Sigmoid colon (tissue), 7 donors: ENCODE measurements at places on chromosomes 4 and X. TPM values are rescaled to one million over a fixed set of nuclear protein-coding genes. Genes with fewer than 3 reads are reported as not detected.
A peak's percentile ranks its signal among the peaks of the same experiment; 100 is the strongest.

GAGE12J gene
- total RNA-seq = not detected

UGT2B15 gene
- total RNA-seq = not detected

- DNase-seq = no peak
These were observed 379.6 kb downstream of the NAF1 start for GRCh38 chr4:162787120-162787519.

TRIM75 gene
- total RNA-seq = not detected

DNA sequence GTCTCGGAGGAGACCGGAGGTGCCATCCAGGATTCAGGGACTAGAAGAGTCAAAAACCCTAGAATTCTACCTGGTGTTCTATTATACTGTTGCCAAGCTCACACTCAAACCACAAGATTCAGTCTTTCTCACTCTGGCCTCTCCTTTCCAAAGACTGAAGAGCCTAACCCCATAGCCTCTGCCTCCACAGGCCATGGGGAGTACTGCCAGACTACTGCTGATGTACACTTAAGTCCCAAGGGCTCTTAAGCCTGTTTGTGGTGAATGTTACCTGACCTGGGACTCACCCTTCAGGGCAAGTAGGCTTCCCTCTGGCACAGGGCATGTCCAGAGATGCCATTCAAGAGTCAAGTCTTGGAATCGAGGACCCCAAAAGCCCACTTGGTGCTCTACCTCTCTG is 58.9 kb upstream of the IRS4 start:
- DNase-seq = no peak

DNA sequence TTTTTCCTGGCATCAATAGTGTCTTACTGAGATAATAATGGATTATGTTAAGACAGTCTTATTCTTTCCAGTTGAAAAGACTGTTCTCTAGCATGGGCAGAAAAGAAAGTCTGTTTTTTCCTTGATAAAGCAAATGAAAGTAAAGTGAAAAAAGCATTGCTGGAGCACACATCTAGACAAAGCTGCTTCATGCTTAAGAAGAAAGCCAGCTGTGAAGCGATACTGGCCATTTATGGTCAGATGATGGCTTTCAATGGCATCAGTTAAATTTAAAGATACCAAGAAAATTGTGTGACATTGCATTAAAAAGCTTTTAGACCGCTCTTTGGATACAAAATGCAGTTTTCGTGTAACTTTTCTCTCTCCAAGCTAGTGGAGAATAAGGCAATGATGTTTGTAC is 242.1 kb upstream of the TRAM1L1 start:
- no peak for DNase-seq

CXorf65 gene
- not detected for total RNA-seq

GRCh38 chr4:107654694-107655093 is 65.3 kb downstream of the PAPSS1 start:
- DNase-seq = no peak

DNA sequence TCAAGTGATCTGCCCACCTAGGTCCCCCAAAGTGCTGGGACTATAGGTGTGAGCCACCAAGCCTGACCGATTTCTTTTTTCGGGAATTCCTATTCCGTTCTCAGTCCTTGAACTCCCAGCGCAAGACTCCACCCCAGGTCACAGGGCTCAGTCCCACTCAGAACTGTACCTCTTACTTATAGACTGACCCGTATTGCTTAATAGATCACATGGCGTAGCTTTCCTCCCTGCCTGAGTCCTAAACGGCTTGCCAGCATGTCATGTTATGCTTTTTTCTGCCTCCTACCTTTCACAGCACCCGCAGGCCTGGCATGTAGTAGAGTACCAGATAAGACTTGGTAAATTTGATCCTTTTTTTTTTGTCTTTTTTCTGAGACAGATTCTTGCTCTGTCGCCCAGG is 22.4 kb downstream of the SAT1 start:
- no peak for DNase-seq

DNA sequence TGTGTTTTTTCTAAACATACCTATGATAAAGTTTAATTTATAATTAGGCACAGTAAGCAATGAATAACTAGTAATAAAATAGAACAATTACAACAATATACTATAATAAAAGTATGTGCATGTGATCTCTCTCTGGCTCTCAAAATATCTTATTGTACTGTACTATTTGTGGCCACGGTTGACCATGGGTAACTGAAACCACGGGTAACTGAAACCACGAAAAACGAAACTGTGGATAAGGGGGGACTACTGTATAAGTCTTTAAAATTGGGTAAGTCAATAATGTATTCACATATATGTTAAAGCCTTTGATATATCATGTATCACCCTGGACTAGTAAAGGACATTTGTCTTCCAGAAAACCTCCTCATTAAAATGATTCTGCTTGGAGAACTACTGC is 20.0 kb downstream of the TMEM154 start:
- DNase-seq = no peak

GRCh38 chr4:168598191-168598590 is 101.3 kb downstream of the PALLD start:
- no peak for DNase-seq

RAB9B gene
- 9.2 TPM for total RNA-seq

GRCh38 chr4:108366716-108367115 is 198.0 kb upstream of the LEF1 start:
- no peak for DNase-seq

DNA sequence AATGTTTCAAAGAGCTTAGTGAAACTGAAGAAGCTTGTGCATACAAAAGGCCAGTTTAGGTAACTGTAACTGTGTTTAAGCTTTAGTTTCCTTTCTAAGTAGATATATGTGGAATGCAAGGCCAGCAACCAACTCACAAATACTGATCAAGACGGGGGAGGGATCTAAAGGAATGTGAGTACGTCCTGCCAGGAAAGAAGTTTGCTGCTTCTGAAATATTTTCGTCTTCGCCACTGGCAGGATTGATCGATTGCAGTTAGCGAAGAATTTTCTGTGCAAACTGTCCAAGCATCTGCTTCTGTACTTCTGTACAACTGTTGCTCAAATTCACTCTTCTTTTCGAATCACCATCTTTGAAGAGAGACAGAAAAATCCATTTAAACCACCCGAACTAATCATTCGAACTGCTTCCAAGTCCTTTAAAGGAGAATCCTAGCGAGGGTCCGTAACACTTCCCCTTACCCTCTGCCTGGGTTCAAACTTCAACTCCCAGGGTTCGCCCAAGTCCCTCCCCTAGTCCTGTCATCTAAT is 373 bp upstream of the INTS6L start:
- DNase-seq = no peak

ZAR1 gene
- not detected for total RNA-seq

DNA sequence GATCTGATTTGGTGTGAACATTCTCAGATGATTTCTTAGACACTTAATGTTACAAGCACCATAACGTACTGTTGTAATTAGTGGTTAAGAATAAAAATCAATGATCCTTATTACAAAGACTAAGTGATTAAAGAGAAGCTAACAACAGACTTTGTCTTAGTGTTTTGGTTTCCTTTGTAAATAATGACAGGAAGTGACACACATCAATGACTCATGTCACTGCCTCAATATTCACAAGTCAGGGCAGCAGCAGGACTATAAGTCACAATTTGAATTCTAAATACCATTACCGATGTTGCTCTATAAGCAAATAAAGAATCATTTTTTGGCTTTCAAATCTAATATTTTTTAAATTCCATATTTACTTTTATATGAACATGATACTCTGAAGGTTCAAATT is 115.8 kb upstream of the FAT4 start:
- DNase-seq = no peak

GRCh38 chrX:101416691-101417090 is 8.7 kb downstream of the HNRNPH2 start:
- DNase-seq = no peak

DNA sequence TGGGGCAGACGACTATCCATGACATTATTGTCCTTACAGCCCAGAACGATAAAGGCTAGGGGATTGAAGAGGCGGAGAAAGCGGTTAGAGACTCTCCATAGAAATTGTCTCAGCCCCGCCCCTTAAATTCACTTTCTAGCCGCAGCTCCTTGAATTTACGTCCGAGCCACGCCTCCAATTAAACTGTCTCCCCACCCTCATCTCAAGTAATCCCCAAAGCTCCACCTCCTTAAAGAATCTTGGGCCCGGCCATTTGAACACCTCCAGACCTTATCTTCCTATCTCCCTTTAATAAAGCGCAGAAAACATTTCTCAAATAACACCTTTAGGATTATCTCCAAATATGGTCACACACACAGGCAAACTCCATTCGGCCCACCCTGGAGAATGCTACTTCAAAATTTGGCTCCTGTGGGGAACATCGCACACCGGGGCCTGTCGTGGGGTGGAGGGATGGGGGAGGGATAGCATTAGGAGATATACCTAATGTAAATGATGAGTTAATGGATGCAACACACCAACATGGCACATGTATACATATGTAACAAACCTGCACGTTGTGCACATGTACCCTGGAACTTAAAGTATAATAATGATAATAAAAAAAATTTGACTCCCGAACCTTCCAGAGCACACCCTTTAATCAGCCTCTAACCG is 7.2 kb upstream of the MAGIX start:
- DNase-seq = peak; percentile 83

- DNase-seq = no peak
These were observed 50.9 kb upstream of the BCOR start for GRCh38 chrX:40148385-40149285.

DNA sequence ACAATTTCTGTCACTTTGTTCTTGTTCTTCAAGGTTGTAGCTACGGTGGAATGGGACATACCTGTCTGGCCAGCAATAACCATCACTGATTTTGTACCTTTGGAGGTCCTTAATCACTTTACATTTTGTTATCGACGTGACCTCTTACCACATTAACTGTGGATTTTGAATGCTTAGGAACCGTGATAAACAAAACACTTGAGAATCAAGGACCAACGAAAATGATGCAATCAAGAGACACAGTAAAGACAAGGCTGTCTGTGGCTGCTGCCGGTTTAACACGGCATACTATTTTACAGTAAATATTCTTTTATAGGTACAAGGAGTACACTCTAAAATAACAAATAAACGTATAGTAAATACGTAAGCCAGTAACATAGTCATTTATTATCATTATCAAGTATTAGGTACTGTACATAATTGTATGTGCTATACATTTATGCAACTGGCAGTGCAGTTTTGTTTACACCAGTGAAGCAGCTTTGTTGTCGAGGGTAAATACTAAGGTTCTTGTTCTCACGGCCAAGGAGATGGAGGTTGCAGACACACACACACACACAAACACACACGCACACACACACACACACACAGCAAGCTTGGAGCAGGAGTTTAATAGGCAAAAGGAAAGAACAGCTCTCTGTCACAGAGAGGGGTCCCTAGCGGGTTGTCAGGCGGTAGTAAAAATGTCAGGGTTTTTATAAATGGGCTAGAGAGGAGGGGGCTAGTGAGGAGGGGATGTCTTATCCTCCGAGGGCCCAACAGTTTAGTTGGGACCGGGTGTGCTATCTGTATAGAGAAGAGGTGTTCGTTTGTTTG is 194.7 kb upstream of the CXorf51B start:
- no peak for DNase-seq

GRCh38 chr4:10212901-10213300 is 96.3 kb upstream of the WDR1 start:
- no peak for DNase-seq

DNA sequence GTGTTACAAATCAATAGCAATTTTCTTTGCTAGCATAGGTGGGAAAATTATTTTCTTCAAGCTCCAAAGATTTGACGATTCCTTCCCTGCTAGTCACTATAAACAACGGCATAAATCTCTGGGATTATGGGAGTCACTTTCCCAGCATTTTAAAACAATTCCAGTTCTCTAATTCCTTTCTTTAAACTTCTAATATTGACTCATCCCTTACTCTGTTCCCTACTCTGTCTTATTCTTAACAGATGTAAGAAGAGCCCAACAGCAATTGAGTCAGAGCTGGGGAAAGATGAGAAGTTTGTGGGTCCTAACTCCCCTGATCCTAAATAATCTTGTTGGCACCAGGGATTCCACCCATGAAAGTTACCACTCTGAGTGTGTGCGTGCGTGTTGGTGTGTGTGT is 47.4 kb upstream of the IL21 start:
- no peak for DNase-seq

PLXNB3 gene
- 9.2 TPM for total RNA-seq

DNA sequence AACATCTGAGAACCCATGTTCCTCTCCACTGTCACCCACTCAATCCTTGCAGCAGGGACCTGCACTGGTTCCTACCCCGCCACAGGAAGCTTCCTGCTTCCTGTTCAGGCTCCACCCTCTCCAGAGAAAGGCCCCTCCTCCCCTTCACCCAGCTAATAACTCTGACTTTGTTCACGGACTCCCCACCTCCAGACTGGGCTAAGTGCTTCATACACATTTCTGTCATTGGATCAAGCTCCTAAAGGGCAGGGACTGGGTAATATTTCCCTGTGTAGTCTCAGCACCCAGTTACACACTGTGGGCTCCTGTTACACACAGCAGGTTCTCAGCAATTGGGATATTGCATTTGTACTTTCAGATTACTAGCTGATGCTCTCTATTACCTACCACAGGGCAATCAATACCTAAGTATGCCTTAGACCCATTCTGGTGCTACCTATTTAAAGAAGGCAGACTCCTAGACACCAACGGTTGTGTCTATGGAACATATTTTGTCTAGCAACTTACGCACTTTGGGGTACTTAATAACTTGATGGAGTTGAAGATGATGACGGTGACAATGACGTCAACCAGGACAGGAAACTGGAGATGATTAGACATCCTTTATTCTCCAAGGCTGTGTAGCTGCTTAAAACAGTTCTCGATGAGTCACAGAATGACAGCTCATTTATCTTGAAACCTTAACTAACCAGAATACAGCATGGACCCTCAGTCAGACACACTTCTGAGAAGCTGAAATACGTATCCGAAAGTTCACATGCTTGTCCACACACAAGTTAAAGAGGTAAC is 58.1 kb downstream of the MAML3 start:
- DNase-seq = peak; percentile 68

DNA sequence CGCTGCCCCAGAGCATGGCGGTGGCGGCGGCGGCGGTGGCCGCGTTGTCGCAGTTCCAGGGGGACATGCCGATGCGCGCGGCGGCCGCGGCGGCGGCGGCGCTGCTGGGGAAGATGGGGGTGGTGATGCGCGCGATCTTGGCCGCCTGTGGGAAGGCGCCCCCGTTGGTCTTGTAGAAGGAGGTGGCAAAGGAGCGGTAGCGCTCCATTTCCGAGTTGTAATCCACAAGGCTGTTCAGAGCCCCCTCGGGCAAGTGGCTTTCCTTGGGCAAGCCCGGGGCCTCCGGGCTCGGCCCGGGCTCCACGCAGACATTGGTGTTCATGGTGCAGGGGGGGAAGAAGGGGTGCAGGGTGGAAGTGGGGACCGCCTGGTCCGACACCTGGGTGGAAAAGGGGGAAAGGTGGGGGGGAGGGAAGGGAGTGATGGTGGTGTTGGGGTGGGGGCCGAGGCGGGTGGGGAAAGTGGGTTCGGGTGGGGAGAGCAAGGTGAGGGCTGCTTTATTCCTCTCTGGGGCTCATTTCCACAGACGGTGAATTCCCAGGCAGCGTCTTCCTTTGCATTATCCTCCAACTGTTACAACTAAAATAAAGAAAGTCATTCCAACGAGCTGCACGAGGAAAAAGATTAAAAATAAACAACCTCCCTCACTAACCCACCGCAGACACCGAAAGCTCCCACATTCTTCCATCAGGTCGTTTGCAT is 3.1 kb downstream of the CXXC4 start:
- DNase-seq = peak; percentile 67

GRCh38 chr4:142406917-142407501 is 439.1 kb downstream of the INPP4B start:
- no peak for DNase-seq

GABRG1 gene
- total RNA-seq = under 0.01 TPM

GRCh38 chrX:150569155-150569477 is 695 bp downstream of the MTM1 start:
- no peak for DNase-seq

NAT8L gene
- total RNA-seq = 0.36 TPM

CTSO gene
- 29.3 TPM for total RNA-seq
